ENCODE measurements at places on chromosomes 1 and 21. TPM values are rescaled to one million over a fixed set of nuclear protein-coding genes. Genes with fewer than 3 reads are reported as not detected.
A peak's percentile ranks its signal among the peaks of the same experiment; 100 is the strongest.

Gene BSND
- total RNA-seq = not detected

Gene UBASH3A
- total RNA-seq = not detected

Gene FAM43B
- 0.09 TPM for total RNA-seq

Gene FBXO2
- 6.1 TPM for total RNA-seq

DNA sequence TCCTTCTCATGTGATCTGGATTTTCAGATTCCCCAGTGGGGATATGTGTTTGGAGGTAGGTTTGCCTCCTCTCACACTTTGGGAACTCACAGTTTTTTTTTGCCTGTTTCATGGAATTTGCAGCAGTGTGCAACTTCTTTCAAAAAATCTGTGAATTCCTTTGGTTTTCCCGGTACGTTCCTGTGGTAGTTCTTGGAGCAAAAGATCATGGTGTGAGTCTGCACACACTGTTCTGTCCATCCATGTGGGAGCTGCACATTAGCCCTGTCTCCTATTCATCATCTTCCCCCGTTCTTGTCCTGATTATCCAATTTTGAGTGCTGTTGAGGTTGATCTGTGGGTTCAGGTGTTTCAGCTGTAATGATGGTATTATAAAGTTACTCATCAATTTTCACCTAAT lies 30.3 kb upstream of the TACSTD2 start:
- no peaks in the 10 kb centered on the region for H3K36me3 ChIP-seq
- no peak overlapping the region for H3K4me3 ChIP-seq
- no peaks in the 10 kb centered on the region for H3K4me1 ChIP-seq
- H3K27ac ChIP-seq = no peak overlapping the region
- H3K27me3 ChIP-seq = no peaks in the 10 kb centered on the region
- DNase-seq = no peak

- no peaks in the 10 kb centered on the region for H3K4me1 ChIP-seq
- no peaks in the 10 kb centered on the region for H3K27me3 ChIP-seq
- no peak overlapping the region for H3K27ac ChIP-seq
- no peak overlapping the region for H3K4me3 ChIP-seq
- no peak for DNase-seq
Measured at GRCh38 chr21:36643374-36644250, 55.3 kb upstream of the SIM2 start.

DNA sequence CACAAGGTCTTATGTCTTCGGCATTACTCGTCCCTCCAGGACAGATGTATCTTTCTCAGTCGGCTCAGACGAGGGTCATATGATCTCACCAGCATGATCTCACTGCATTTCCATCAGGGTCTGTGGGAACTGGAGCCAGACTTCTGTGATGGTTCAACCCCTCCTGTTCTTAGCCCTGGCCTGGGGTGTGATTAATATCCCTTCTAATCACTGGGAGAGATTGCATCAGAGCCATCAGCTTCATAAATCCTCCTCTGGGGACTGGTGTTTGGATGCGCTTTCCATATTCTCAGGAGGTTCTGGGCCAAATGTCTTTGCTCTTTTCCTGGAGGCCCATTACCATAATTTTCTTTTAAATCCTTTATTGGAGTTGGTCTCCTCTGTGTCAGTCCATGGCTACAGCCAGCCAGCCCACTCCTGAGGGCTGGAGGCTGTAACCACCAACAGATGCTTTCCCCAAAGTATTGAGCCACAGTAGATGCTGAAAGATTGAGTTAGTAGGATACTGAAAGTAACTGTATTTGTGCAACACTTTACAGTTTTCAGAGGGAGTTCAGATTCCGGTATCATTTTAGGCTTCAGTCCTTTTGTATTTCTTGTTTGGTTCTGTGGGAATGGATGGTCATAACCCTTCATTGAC lies 20.0 kb downstream of the CACNA1E start:
- H3K36me3 ChIP-seq = no peaks in the 10 kb centered on the region
- DNase-seq = peak; percentile 21
- H3K27ac ChIP-seq = no peak overlapping the region
- no peaks in the 10 kb centered on the region for H3K4me1 ChIP-seq
- no peak overlapping the region for H3K4me3 ChIP-seq

GRCh38 chr1:164786980-164787833 lies 228.2 kb downstream of the PBX1 start:
- peaks cover 65% of the 10 kb centered on the region for H3K4me1 ChIP-seq
- peak; percentile 89 for DNase-seq
- H3K27ac ChIP-seq = peak overlapping the region; percentile 86
- no peaks in the 10 kb centered on the region for H3K27me3 ChIP-seq
